CD4-positive, alpha-beta T cell treated with Interleukin-4 for 4 hours (primary cell): ENCODE measurements at places on chromosomes 2 and 18.

GRCh38 chr2:174686430-174686829 lies 77.8 kb downstream of the CHRNA1 start:
- DNase-seq = no peak

DNA sequence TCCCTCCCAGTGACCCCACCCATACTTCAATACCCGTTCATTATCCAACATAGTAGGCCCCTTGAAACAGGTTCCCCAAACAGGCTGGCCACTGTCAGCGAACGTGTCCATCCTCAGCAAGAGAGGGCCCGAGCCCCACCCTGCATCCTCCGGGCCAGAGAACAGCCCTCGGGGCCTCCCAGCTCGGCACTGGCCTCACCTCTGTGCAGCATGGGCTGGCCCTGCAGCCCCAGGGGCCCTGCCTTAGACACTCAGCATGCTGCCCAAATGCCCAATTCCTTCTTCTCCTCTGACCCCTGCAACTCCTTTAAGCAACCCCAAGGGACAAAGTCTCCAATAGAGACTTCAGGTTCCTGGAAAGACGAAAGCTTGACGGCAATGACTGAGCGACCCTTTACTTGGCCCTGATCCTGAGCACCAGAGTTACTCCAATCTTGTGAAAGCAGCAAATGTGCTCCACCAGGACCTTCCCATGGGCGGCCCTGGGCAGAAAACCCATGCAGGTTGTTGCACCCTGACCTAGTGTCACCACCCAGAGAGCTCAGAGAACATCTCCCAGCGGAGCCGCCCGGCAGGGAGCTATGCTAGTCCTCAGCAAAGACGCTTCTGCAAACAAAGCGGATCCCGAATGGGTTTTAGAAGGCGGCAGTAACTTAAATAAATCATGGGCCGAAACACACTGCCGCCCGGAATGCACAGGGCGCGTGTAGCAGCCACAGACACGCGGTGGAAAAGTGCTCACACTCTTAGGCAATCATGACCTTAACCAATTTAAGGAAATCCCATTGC lies 782 bp downstream of the COL6A3 start:
- no peak for DNase-seq

GRCh38 chr2:5111581-5111980 lies 580.6 kb upstream of the SOX11 start:
- DNase-seq = no peak

GRCh38 chr18:63099091-63099840 lies 220.3 kb downstream of the BCL2 start:
- DNase-seq = no peak

- DNase-seq = no peak
Observed at GRCh38 chr18:74980669-74981068, 228.3 kb downstream of the PTGR3 start.
